ENCODE measurements at places on chromosomes 2 and 18. TPM values are rescaled to one million over a fixed set of nuclear protein-coding genes. Genes with fewer than 3 reads are reported as not detected.
A peak's percentile ranks its signal among the peaks of the same experiment; 100 is the strongest.

The CCDC93 gene
- 55.6 TPM for total RNA-seq

The PPP1R1C gene
- 2.0 TPM for total RNA-seq

The CCDC74A gene
- total RNA-seq, result 10.3 TPM

The NOL4 gene
- total RNA-seq, result not detected

The EMX1 gene
- total RNA-seq, result not detected

The CYP27A1 gene
- 22.3 TPM for total RNA-seq

The EGR4 gene
- not detected for total RNA-seq

The CYP26B1 gene
- 73.9 TPM for total RNA-seq

The CPSF3 gene
- total RNA-seq, result 32.2 TPM

The DSC2 gene
- 33.7 TPM for total RNA-seq

The RFX8 gene
- total RNA-seq, result not detected

GRCh38 chr18:2956056-2956455 lies 56.9 kb downstream of the LPIN2 start:
- peaks cover 18% of the 10 kb centered on the region for H3K36me3 ChIP-seq
- peak overlapping the region; percentile 15 for H3K27ac ChIP-seq
- no peak for DNase-seq
- no peak overlapping the region for H3K4me3 ChIP-seq
- H3K27me3 ChIP-seq, result no peaks in the 10 kb centered on the region

DNA sequence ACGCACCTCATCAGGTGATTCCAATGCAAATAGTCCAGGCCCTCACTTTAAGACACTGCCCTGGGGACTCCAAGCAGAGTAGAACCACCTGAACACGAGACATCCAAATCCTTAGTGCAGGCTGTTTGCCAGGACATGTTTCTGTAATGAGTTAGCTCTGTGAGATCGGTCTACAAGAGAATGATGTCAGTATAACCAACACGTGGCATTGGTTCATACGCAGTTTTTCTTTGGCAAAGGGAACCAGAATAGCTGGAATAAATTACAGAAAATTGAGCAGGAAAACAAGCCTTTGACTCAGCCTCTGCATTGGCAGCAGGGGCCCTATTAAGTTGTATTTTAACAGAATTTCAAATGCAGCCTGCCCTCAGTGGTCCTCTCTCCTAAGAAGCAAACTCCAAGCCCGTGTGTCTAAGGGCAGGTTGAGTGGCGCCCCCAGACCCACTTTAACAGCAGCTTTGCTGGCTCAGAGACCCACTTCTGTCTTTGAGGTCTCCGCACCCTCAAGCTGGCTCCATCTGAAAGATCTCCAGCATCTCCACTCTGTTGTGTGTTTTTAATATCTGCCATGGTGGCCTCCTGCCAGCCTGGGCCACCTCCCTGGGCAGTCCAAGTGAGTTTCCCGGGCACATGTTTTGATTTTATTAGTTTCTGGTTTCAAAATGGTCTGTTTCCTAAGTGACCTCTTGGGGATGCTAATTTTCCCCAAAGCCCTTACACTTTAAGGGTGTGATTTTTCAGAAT lies 61.3 kb downstream of the ALPK2 start:
- H3K4me1 ChIP-seq, result peaks cover 20% of the 10 kb centered on the region
- peak overlapping the region; percentile 76 for H3K27ac ChIP-seq
- H3K4me3 ChIP-seq, result no peak overlapping the region
- H3K36me3 ChIP-seq, result no peaks in the 10 kb centered on the region
- peak; percentile 73 for DNase-seq
- no peaks in the 10 kb centered on the region for H3K27me3 ChIP-seq

DNA sequence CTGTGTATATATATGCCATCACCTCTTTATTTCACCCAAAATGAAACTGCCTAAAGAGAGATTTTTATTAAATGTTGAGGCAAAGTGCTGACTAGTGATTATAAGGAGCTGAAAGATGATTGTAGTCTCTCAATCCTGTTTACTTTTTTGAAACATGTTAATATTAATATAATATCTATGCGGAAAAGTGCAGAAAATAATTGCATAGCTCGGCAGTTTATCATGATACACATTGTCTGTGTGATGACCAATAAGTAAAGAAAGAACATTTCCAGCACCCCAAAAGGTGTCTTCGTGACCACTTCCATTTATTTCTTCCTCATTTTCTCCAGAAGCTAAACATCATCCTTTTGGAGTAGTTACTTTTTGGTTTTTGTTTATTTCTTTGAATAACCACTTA lies 99.0 kb downstream of the BIRC6 start:
- no peaks in the 10 kb centered on the region for H3K27me3 ChIP-seq
- no peak overlapping the region for H3K27ac ChIP-seq
- H3K4me3 ChIP-seq, result no peak overlapping the region

DNA sequence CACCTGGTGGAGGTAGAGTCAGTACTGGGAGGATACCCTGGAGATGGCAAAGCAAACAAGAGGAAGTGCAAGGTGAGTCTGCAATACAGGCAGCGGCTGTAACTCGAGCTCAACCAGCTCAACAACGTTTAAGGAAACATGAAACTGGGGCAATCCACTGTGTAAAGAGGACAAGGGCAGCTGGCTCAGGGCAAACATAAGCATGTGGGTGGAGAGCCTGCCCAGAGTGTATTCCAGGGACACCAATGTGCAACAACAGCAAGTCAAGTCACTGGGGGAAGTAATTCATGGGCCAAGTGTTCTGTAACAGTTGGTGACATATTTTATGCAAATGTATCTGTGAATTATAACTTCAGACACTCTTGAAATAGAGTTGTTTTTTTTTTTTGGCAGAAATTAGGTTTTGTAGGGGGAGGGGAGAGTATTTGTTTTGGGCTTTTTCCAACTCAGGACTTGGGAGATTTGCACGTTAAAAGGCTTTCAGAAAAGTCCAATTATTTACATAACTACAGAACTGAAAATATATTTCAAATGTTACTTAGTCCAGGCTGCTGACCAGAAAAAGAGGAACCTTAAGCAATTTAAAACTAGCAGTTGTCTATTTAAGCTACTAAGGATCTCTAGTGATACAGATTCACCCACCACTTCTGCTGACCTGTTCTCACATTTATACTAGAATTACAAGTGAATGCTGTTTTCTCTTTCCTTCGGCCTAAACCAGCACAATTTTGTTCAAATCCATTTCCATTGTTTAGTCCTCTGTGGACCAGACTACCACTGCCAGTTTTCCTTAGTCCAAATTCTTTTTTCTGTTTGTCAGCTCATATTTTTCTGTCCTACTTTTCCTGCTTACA lies 18.6 kb downstream of the NRXN1 start:
- no peak overlapping the region for H3K4me3 ChIP-seq
- DNase-seq, result no peak
- H3K27me3 ChIP-seq, result no peaks in the 10 kb centered on the region
- H3K36me3 ChIP-seq, result no peaks in the 10 kb centered on the region

DNA sequence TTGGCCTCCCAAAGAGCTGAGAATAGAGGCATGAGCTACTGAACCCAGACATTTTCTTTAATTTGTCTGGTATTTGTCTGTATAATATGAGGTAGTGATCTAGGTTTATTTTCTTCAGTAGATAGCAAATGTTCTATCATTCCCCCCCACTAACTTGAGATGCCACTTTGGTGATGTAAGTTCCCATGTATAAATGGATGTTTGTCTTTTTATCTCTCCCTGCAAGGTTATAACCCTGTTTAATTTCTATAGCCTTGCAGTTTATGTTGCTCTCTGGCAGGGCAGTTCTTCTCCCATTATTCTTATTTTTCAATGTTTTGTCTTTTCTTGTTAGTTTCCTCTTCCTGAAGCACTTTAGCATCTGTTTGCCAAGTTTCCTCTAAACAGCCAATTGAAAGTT lies 39.1 kb upstream of the MAP4K4 start:
- no peak overlapping the region for H3K4me3 ChIP-seq
- H3K27ac ChIP-seq, result no peak overlapping the region
- H3K4me1 ChIP-seq, result no peaks in the 10 kb centered on the region
- no peak for DNase-seq

DNA sequence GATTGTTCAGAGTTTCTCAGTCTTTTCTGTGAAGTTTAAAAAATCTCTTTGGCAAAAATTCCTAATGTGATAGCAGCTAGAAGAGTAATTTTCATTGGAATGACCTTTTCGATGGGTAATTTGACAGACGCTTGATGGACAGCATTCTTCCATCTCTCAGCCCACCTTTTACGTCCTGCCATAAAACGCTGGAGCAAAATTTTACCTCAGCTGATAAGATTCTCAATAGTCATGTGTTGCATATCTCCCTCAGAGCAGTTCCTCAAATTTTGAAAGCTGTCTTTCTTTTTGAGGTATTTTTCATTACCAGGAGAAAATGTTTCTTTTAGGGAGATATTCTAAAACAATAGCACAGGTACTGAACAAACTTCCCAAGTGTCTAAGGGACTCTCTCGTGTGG lies 441.4 kb downstream of the PARD3B start:
- no peak overlapping the region for H3K4me3 ChIP-seq
- no peaks in the 10 kb centered on the region for H3K4me1 ChIP-seq
- H3K27ac ChIP-seq, result no peak overlapping the region
- no peak for DNase-seq
- no peaks in the 10 kb centered on the region for H3K27me3 ChIP-seq

DNA sequence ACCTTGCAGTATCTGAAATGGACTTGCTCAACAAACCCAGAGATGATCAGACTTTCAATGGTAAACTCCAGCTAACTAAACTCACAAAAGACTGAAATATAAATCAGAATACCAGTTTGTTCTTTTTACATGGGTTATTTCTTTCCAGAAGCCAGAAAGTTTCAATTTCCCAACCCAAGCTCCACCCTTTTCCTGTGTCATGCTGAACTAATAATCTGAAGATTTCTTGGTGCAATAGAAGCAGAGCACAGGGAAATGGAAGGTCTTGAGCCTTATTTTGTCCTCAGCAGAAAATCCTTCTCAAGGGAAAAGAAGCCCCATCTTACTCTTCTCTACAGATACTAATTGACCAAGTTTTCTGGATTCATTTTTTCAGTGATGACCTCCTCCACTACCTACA lies 93.3 kb upstream of the PAPOLG start:
- DNase-seq, result no peak
- no peaks in the 10 kb centered on the region for H3K36me3 ChIP-seq
- H3K4me3 ChIP-seq, result no peak overlapping the region
- H3K27ac ChIP-seq, result no peak overlapping the region
- H3K27me3 ChIP-seq, result no peaks in the 10 kb centered on the region
- H3K4me1 ChIP-seq, result no peaks in the 10 kb centered on the region

- H3K27me3 ChIP-seq, result no peaks in the 10 kb centered on the region
- no peaks in the 10 kb centered on the region for H3K4me1 ChIP-seq
- no peak for DNase-seq
- no peak overlapping the region for H3K4me3 ChIP-seq
These were observed 129.3 kb downstream of the FAM210A start for GRCh38 chr18:13597068-13597467.

- no peaks in the 10 kb centered on the region for H3K36me3 ChIP-seq
- no peak overlapping the region for H3K27ac ChIP-seq
- H3K4me1 ChIP-seq, result no peaks in the 10 kb centered on the region
- DNase-seq, result no peak
These were observed 14.3 kb downstream of the SERPINB10 start for GRCh38 chr18:63922049-63922448.

DNA sequence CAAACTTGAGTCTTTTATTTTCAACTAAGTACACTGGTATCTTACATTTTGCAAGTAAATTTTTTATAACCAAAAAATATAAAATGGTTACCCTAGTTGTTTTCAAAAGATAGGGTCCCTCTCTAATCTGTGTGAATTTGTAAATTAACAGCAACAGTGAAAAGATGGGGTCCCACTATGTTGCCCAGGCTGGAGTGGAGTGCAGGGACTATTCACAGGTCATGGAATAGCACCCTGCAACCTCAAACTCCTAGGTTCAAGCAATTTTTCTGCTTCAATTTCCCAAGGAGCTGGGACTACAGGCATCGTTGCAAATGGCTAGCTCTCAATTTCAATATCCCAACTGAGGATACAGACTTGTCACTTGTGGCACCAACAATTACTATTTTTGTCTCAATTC lies 12.1 kb downstream of the CCT4 start:
- no peak overlapping the region for H3K4me3 ChIP-seq
- H3K27ac ChIP-seq, result no peak overlapping the region
- no peaks in the 10 kb centered on the region for H3K4me1 ChIP-seq
- no peak for DNase-seq
- no peaks in the 10 kb centered on the region for H3K27me3 ChIP-seq

GRCh38 chr18:13231151-13231550 lies 12.6 kb downstream of the LDLRAD4 start:
- no peak overlapping the region for H3K27ac ChIP-seq
- H3K4me3 ChIP-seq, result no peak overlapping the region
- H3K27me3 ChIP-seq, result no peaks in the 10 kb centered on the region
- peaks cover 12% of the 10 kb centered on the region for H3K4me1 ChIP-seq

GRCh38 chr2:144006139-144006538 lies 513.8 kb downstream of the ZEB2 start:
- no peak overlapping the region for H3K27ac ChIP-seq
- no peaks in the 10 kb centered on the region for H3K27me3 ChIP-seq

GRCh38 chr2:157290525-157290924 lies 33.0 kb downstream of the GALNT5 start:
- no peak overlapping the region for H3K27ac ChIP-seq
- no peaks in the 10 kb centered on the region for H3K4me1 ChIP-seq
- DNase-seq, result no peak
- H3K4me3 ChIP-seq, result no peak overlapping the region

GRCh38 chr2:238964544-238965067 lies 116.7 kb downstream of the TWIST2 start:
- H3K36me3 ChIP-seq, result no peaks in the 10 kb centered on the region
- H3K27me3 ChIP-seq, result peaks cover 7% of the 10 kb centered on the region

- no peaks in the 10 kb centered on the region for H3K36me3 ChIP-seq
- no peak for DNase-seq
- H3K4me1 ChIP-seq, result no peaks in the 10 kb centered on the region
- H3K4me3 ChIP-seq, result no peak overlapping the region
- H3K27ac ChIP-seq, result no peak overlapping the region
- no peaks in the 10 kb centered on the region for H3K27me3 ChIP-seq
These were observed 529.1 kb downstream of the ZNF804A start for GRCh38 chr2:185127412-185127811.

DNA sequence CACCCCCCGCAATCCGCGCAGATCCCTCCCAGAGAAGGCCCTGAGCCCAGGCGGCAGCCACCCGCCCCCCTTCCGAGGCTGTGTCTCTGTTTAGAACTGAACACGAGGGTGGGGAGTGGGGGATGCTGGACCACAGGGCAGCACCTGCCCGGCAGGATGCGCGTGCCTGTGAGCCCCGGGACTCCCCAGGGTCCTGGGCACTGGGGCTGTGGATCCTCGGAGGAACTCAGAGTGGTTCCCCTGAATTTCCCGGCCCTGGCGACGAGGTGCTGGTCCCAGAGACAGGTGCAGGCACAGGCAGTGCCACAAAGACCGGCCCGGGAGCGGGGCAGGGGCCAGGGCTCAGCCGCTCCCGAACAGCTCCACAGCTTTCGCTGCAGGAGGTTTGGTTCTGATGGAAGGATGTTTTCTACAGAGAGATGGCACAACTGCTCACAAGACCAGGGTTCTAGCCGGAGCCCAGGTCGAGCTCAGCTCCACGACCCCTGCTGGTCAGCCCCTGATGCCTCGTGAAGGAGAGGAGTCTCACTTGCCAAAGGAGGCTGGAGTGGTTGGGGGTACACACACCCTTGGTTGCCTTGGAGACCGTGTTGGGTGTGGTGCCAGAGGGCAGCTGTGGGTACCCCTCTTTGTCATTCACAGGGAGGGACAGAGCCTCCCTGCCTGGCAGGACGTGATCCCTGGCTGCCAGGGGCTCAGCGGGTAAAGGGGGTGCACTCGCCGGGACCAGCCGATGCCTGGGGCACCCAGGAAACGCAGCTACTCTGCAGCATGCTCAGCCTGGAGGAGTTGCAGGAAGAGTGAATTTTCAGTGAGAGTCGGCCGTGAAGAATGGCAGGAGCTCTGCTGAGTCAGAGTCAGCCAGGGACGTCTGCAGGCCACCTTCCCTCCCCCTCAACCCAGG lies 4.4 kb upstream of the NEU4 start:
- H3K4me3 ChIP-seq, result peak overlapping the region; percentile 51
- H3K27ac ChIP-seq, result no peak overlapping the region
- no peaks in the 10 kb centered on the region for H3K36me3 ChIP-seq
- DNase-seq, result peak; percentile 60
- peaks cover 25% of the 10 kb centered on the region for H3K27me3 ChIP-seq
